Activated CD4-positive, alpha-beta T cell treated with anti-CD3 and anti-CD28 coated beads, Interleukin-2, amount 50 U/mL, for 4 hours (primary cell): ENCODE measurements at places on chromosomes 7 and 10.

- no peak for DNase-seq
These were observed 49.6 kb downstream of the ABCB5 start for GRCh38 chr7:20665096-20665495.

GRCh38 chr7:71509381-71509780 is 377.4 kb downstream of the GALNT17 start:
- DNase-seq = no peak

DNA sequence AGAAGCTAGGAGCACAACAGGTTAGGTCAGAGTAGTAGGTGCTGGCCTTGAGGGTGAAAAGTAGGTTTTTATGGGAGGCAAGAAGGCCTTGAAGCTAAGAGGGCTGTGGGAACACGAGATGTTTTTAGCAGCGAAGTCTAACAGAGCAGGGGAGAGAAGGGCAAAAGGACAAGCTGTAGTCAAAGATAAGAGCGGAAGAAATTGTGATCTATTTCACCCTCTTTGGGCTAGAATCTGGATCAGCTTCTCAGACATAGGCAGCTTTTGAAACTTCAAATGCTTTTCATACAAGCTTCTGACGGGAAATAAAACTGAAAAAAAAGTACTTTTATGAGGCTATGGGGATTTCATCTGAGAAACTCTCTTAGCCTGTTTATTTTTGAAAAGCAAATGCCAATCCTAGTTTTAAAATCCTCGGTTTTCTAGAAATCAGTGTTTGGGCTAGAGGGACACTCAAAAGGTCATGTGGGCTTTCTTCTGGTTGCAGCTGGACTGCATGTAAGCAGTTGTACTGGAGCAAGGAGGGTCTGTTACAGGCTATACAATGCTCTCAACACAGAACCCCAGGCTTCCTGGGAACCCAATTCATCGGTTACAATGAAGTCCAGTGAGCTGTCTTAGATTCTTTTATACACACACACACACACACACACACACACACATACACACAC is 83.6 kb downstream of the RNF216 start:
- DNase-seq = no peak

GRCh38 chr7:131619336-131620305 is 63.2 kb upstream of the PODXL start:
- no peak for DNase-seq

DNA sequence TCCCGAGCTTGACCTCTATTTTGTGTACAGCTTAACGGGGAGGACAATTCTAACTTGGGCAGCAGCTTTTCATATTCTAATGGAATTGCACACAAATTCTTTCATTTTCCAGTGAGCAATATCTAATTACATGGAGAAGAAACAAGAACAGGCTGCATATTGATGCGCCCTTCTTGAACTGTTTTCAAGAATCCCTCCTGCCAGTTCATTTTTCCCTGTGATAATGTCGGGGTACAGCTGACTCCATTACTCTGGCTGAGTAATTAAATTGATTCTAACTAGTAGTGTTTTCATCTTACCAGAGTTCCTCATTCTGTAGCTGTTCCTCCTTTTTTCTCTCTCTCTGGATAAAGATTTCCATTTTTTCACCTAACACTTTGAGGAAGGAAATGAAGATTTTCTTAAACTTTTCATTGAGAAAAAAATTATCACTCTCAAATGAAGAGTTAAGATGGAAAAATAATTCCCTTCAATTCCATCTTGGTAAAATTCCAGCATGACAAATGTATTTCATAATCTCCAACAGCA is 190.9 kb downstream of the FANK1 start:
- no peak for DNase-seq

GRCh38 chr10:3481496-3481895 is 303.5 kb downstream of the KLF6 start:
- DNase-seq = no peak

DNA sequence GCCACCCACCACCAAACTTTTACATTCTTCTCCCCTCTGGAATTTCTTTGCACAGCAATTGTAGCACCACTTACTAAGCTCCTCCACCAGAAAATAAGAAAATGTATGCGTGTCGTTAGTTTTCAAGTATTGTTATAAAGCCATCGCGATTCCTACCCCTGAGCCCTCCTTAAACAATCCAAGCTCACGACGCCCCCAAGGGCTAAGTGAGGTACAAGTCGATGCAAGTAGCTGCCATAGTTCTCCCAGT is 1.3 kb downstream of the FRAT2 start:
- no peak for DNase-seq

DNA sequence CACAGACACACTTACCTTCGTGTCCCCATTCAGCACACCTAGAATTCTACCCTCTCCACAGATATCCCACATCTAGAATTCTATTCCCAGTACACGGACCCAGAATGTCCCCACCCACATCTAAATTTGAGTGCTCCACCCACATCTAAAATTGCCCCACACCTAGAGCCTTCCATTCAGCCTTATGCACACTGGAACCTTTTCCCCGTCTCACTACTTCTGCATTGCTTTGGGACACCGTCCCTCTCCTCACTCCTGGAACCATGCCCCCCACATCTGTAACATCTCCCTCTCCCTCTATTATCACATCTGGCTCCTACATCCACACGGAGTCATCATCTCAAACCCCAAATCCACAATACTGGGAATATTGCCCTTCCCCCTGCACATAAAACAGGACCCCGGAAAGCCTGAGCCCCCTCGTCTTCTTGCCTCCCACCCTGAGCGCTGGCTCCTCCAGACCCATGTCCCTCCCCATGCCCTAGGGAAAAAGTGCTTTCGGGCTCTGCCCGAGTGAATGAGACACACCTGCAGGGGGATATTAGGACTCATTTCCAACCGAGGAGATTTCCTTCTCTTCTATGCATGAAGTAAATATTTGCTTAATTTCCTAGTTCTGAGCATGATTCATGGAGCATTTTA is 125.8 kb upstream of the UNC5B start:
- no peak for DNase-seq

DNA sequence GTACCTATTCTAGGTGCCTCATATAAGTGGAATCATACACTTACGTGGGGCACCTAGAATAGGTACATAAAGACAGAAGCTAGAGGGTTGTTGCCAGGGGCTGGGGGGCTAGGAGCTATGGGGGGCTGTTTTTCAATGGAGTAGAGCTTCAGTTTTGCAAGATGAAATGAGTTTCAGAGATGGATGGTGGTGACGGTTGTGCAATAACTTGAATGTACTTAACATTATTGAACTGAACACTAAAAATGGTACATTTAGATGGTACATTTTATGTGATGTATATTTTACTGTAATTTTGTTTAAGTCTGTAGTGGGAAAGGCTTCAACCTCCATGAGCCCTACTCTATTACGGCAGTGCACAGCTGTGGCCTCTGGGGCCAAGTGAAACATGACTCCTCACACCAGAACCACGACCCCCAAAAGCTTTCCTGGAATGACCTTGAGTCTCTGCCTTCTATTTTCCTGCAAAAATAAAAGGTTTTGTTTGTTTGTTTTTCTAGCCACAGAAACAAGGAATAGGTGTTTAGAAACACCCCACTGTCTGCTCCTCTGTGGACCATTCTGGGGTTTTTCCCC is 147.3 kb upstream of the PLXNA4 start:
- DNase-seq = no peak

DNA sequence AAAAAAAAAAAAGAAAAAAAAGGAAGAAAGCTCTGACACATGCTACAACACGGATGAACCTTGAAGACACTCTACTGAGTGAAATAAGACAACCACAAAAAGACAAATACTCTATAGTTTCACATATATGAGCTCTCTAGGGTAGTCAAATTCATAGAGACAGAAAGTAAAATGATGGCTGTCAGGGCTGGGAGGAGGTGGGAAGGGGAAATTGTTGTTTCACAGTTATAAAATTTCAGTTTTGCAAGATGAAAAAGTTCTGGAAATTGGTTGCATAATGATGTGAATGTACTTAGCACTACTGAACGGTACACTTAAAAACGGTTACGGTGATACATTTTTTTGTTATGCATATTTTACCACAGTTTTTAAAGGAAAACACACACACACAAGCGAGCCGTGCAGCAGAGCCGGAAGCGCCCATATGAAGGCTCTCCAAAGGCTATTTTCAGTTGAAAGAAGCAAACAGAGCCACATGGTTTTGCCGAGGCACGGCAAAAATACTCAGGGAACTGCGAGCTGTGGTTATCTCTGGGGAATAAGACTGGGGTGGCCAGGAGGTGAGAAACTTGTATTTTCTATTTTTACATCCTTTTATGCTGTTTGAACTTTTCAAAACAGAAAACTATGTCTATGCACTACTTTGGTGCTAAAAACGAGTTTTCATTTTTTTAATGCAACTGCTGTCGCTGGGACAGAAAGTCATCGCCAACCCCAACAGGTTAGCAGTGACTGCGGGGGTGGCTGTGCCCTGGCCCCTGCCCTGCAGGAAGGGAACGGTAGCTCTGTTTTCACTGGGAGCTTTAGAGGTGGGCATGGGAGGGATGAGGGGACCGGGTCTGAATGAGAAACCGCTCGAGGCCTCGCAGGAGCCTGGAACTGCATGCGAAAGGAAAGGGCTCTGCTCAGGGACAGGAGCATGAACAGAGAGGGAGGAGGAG is 132.9 kb downstream of the OAT start:
- DNase-seq = no peak

DNA sequence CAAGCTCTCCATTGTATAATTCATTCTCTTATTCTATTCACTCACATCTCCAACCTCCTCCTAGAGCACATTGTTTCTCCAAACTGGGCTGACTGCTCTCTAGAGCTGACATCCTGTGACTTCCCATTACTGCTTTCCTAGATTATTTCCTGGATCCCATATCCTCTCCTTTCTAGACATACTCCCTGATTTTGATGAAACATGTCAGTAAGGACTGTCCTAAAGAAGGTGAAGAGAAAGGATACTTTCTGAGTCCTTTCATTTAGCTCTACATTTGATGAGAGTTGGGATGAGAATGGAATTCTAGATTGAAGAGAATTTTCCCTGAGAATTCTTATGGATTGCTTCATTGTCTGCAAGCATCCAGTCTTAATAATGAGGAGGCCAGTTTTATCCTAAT is 78.8 kb downstream of the CNNM2 start:
- DNase-seq = no peak

DNA sequence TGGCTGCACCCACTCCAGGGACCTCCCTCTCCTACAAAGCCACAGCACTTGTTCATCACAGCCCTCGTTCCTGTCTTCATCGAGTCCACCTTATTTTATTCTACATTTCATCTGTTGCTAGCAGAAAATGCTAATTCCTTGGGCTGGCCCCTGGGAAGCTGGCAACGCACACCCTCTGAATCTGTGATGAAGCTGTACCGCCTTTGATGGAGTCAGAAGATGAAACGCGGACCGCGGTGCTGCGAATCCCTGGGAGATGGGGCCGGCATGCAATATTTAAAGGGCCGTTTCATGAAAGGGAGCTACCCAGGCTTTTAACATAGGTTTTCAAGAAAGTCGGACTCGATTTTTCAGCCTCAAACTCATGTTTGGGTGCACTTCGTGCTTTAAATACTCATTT is 88.5 kb downstream of the NPTX2 start:
- no peak for DNase-seq

DNA sequence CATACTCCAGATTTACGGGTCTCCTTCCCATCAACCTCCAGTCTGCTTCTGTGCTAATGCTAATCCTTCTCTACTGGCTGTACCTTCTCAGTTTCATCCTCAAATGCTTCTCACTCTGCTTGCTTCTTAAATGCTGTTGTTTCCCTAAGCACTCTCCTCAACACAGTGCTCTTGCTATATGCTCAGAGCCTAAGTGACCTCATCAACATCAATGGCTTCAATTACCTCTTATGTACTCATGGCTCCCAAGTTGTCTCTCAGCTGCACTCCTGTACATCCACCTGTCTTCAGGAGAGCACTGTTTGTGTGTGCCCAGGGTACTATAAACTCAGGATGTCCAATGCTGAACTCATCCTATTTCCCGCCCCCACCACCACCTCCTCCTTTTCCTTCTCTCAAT is 22.5 kb downstream of the ELAPOR2 start:
- DNase-seq = no peak
